ENCODE measurements at places on chromosomes 11 and 22.

DNA sequence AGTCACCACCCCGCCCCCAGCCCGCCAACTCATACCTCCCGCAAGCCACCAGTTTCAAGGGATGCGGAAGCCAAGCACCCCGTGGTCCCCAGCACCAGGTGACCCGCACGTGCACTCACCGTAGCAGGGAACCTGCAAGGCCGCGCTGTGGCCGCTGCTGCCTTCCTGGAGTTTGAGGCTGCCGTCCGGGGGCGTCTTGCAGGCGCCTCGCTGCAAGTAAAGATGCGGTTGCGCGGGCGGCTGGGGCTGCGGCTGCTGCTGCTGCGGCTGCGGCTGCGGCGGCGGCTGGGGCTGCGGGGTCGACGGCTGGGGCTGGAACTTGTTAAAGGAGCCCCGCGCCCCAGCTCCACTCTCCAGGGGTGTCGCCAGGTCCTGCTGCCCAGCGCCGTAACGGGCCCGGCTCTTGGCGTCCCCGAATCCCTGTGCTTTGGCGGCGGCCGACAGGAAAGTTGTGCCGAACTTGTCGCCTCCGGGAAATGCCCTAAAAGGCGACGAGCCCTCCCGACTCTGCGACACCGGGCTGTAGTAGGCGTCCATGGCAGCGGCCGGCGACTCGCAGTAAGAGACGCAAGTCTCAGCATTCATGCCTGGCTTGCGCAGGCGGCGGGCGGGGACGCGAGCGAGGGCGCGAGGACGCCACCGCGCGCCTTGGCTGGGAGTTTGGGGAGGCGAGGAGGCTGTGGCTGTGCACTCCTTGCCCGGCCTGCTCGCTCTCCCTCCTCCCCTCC, at the start of gene ALX4:
Gene ALX4, minus strand, starts transcription at position 662 of the 728 bp plus-strand sequence. Its CDS starts 77 bp downstream, at position 585.
- DNase-seq, result no peak

DNA sequence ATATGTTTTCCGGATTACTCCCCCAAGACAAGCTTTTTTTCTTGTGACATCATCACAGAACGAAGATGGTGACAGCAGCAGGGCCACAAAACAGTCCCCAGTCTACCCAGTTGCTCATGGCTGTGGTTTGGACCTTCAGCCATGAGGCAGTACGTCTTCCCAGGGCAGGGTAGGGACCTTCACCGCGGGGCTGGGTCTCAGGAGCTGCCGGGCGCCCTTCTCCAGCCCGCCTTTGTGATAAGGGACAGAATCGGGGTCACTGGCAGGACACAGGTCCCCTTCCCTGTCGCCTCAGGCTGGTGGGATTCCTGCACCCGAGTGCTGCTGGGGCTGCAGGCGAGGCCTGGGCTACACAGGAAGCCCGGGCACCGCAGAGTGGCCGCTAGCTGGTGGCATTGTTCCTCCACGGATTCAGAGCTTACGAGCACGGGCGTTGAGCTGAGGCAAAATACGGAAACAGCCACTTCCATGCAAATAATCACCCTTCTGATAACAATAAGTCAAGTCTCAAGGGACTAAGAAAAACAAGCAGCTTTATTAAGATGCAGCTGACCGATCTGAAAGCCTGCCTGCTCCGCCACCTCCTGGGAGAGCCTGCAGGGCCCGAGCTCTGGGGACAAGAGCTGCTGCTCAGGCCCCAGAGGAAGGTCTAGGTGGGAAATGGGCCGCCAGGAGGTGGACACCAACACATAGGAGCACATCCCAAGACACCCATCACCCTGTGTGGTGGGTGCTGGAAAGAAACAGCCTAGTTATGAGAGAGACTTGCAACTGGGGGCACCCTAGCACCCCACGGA, 12.3 kb downstream of the TBX1 start:
- no peak for DNase-seq

DNA sequence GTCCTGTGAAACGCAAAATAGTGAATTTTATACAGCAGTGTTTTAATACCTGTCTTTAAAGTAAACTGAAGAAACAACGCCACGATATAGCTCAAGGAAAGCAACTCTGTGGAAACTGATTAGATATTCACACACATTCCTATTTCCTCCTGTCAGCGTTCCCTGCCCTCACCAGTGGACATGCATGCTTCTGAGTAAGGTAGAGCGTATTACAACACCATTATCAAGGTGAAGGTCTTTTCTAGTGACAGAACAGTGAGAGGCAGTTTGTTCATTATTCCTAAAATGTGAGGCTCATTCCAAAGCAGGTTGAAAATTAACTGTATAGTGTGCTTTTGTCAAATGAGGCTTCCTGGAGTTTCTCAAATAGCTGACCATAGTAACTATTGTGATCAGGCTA, 153.1 kb downstream of the DDX10 start:
- DNase-seq, result no peak

- no peak for DNase-seq
Measured at GRCh38 chr11:131154351-131154750, 216.1 kb upstream of the NTM start.

DNA sequence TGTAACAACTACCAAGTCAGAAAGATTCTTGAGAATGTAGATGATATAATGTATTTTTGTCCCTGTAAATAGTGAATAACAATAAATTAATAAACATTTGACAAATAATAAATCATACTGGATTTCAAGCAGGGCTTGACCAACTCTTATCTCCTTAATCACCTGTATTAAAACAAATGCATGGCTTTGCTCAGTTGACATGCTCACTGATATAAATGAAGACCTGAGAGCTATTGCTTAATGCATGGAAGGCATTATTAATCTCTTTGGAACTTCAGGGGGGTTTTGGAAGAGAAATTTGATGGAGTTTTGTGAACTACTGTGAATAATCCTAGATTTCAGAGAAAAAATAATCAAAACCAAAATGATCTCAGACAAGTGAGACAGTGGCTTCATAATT, 1420.4 kb upstream of the TENM4 start:
- no peak for DNase-seq

DNA sequence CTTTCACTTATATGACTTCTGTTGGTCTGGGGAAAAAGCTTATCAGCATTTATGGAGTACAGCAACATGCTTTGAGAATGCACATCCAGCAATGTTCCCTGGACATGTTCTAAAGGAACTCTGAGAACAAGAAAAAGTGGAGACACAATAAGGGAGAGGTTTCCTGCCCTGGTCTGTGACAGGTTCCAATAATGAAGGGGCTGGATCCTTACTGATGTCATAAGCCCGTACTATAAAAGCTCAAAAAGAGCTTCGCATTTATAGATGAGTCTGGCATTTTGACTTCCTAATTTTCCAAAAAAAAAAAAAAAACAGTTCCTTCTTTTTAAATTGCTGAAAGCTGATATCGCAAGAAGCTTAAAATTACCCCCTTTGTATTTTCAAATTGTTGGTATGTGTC, 129.1 kb downstream of the MPPED2 start:
- DNase-seq, result no peak

Data from stimulated activated CD4-positive, alpha-beta T cell treated with anti-CD3 and anti-CD28 coated beads, Interleukin-1b, Interleukin-23, amount 100 ng/mL, for 24 hours (primary cell).